ENCODE measurements at places on chromosomes 2 and 18. TPM values are rescaled to one million over a fixed set of nuclear protein-coding genes. Genes with fewer than 3 reads are reported as not detected.

- no peak for DNase-seq
Measured at GRCh38 chr18:1585881-1586488, 681.3 kb downstream of the ADCYAP1 start.

- peak; percentile 30 for DNase-seq
Measured at GRCh38 chr18:48455555-48456478, 46.6 kb upstream of the ZBTB7C start.

DNA sequence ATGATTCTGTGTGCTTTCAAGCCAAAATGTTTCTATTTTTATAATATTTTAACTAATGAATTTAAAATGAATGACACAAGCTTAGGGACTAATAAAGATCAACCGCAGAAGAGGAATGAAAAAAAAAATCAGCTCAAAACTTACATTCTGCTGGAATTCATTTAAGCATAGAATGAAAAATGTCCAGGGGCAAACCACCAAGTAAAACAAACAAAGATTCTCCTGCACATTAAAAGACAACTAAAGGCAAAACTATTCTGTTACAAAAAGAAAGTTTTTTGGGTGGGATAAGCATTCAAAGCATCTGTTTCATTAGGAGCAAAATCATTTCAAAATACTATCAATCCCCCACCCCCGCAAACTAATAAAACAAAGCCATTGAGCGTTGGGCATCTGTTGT is 99.3 kb upstream of the SOX11 start:
- DNase-seq: no peak

DNA sequence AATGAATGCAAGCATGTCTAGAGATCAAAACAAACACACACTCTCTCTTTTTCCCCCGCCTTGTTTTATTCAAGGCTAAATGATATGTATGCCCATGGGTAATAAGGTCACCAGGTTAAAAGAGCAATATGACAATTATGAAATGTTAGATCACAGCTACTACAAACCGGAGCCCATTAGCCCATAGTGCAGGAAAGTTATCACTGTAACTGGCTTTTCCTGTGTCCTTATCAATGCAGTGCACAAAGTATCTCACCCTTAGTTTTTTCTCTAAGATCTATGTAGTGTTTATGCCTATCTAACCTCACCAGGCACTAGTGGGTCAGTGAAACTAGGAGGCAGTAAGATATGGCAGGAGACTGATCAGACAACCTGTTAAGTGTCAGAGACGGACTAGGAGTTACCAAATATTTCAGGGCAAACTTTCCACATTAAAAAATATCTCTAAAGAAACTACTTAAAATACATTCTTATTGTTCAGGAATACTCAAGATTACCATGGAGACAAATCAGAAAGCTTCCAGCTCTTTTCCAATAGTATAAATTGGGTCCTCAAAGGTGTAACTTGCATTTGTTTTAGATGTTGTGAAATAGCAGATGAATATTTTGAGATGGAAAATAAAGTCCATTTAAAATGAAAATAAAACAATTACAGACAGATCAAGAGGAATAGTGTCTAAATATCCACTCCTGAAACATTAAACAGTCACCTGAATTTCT is 282.2 kb downstream of the EXOC6B start:
- no peak for DNase-seq

- DNase-seq: peak; percentile 12
Measured at GRCh38 chr2:119864318-119864717, 104.6 kb downstream of the PTPN4 start.

GRCh38 chr2:62587592-62587991 is 81.6 kb upstream of the TMEM17 start:
- no peak for DNase-seq

GRCh38 chr2:183186296-183186695 is 62.1 kb downstream of the NUP35 start:
- no peak for DNase-seq

DNA sequence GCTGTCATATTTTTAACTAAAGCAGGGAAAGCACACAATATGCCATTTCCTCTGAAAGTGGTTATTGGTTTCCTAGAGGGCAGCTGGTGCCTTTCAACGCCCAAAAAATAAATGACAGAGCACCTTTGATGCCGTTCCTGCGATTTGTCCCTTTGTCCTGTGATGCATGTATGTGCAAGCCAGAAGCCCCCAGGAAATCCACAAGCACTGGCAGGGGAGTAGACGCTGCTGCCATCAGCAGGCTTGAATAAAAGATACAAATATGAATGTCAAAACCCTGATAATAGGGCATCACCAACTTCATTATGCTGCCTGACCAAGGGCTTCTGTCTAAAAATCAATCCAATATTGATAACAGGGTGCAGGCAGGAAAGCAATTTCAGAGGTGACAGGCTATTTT is 246.1 kb downstream of the FBXO15 start:
- DNase-seq: no peak

DNA sequence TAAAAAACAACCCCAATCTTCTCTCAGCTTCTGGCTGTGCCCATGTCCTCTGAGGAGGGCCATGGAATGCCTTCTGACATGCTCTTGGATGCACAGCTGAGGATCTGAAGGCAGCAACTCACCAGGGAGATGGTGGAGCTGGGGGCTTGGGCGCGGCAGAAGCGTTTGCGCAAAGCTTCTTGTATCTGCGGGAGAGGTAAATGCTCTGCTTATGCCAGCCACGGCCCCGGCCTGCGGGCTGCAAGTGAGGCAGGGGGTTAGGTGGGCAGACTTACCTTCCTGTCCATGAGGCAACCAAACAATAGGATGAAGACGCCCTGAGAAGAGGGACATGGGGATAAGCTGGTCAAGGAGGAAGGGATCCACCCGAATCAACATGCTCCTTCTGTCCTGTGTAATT is 36.0 kb upstream of the SELENOI start:
- DNase-seq: no peak

DNA sequence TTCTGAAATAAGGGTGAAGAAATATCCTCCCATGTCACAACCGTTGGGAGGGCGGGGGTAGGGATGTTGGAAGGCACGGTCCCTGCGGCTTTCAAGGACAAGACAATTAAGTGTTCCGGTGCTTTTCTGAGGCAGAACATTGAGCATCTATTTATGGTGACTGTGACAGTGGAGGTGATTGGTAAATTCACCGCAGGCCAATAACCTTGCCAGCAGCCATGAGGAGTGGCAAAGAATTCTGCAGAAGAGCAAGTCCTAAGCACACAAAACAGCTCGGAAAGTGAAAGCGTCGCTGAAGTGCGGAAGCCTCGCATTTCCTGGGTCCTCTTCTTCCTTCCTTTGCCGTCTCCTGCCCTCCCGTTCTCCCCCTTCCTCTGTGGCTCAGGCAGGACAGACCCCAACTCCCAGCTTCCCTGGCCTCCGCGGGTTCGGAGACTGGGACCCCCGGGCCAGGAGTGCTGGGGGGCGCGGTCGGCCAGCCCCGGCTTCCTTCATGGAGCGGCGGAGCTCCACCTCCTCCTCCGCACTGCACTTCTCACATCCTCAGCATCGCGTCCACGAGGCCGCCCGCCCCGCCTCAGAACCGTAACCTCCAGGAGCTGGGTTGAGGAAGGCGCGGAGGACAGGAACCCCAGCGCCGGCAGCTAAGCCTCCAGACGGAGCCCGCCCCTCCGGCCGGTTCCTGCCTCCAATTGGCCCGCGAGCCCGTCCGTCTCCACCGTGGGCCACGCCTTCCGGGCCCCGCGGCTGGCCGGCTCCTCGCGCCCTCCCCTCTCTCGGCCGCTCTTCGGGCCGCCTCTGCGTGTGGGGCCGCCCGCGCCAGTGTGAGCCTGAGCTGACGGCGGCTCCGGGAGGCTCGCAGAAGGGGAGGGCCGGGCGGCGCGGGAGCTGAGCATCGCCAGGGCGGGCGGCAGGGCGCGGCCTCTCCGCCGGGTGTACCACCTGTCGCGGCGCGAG is at the start of gene ME2:
TSS of gene ME2 (plus strand) at position 774 of the 957 bp plus-strand sequence. CDS start 16,703 bp downstream, outside the sequence.
- peak; percentile 84 for DNase-seq

GRCh38 chr2:157257312-157258252 is at the start of gene GALNT5:
Gene GALNT5 (plus strand): TSS chr2:157257705. CDS start chr2:157258083, 378 bp downstream.
- no peak for DNase-seq

DNA sequence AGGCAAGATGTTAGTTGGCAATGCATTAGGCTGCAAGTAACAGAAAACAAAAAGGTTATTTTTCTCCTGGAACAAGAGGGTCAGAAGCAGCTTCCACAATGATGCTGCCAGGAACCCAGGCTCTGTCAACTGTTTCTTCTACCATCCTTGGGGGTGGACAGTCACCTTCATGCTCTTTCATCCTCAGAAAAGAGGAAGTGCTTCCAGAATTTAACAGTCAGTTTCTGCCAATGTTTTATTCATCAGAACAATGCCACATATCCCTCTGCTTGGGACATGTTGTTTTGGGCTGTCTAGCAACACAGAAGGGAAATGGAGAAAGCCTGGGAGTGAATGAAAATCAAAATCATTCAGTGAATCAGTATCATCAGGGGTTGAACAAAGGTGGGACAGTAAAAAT is 7.1 kb downstream of the TMEM182 start:
- DNase-seq: no peak

GRCh38 chr18:57753063-57753462 is 50.1 kb downstream of the ATP8B1 start:
- no peak for DNase-seq

DNA sequence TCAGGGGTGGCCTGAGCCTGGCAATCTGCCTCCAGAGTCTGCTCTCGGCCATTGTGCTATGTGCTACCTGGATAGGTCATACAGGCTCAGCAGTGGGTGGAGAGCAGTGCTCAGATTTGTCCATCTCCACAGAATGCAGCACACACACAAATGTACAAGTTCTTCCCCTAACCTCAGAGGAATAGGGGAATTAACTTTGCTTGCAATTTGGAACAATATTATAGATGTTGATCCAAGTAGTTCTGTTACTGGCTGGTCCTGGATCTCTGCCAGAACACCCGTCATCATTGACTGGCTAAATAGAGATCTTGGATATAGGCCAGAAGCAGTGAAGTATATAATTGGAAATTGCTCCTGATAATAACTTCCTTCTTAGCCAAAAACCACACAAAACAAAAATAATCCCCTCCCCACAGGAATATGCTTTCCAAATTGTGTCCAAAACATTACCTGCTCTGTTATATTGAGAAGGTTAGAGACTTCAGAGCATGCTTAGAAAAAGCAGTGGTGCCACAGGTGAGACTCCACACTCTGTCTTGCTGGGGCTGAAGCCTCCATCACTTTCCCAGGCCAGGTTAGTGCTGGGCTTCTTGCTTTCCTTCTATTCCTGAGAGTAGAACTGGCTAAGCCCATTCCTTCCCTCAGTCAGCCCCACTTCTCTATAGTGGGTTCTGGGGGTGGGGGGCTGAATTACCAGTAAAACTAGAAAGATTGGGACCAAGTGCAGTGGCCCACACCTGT is 38.8 kb downstream of the NCAPH start:
- no peak for DNase-seq

- no peak for DNase-seq
Measured at GRCh38 chr2:238106339-238106697, 6.2 kb downstream of the ESPNL start.

The ABCG8 gene
- not detected for total RNA-seq

The C2orf66 gene
- not detected for total RNA-seq

The TGFA gene
- total RNA-seq: 0.58 TPM

The GREB1L gene
- not detected for total RNA-seq

The SERPINB12 gene
- not detected for total RNA-seq

The ZNF521 gene
- not detected for total RNA-seq

The REG3G gene
- total RNA-seq: not detected

The RGPD3 gene
- total RNA-seq: 0.43 TPM

The ANKRD36B gene
- 48.6 TPM for total RNA-seq
